ENCODE measurements at places on chromosomes 11 and 22.

GRCh38 chr11:13289081-13289480 lies 11.5 kb downstream of the BMAL1 start:
- DNase-seq = no peak

DNA sequence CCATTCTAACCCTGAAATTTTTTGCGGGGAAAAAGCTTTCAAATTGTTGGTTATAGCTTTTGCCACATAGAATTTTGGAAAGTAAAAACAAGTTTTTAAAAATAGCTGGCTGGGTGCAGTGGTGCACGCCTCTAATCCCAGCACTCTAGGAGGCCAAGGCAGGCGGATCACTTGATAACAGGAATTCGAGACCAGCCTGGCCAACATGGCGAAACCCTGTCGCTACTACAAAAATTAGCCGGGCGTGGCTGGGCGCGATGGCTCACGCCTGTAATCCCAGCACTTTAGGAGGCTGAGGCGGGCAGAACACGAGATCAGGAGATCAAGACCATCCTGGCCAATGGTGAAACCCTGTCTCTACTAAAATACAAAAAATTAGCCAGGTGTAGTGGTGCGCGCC lies 54.9 kb downstream of the TNRC6B start:
- DNase-seq = no peak

- DNase-seq = no peak
Observed at GRCh38 chr11:91396236-91397133, 828.1 kb upstream of the FAT3 start.

DNA sequence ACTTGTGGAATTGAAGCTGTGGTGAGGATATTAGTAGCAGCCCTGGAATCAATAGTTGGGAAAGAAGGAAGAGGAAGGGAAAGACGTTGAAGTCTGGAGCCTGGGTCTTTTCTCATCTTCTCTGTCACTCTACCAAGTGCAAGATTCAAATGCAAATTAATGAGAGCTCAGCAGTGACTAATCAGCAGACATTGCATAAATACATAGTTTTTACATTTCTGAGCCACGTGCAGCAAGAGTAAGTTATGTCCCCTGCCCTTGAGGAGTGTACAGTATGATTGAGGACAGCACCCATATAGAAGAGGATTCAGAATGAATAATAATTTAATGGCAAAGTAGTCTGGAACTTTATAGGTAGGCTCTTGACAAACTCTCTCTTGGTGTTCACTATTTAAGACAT lies 23.8 kb downstream of the CTR9 start:
- DNase-seq = no peak

DNA sequence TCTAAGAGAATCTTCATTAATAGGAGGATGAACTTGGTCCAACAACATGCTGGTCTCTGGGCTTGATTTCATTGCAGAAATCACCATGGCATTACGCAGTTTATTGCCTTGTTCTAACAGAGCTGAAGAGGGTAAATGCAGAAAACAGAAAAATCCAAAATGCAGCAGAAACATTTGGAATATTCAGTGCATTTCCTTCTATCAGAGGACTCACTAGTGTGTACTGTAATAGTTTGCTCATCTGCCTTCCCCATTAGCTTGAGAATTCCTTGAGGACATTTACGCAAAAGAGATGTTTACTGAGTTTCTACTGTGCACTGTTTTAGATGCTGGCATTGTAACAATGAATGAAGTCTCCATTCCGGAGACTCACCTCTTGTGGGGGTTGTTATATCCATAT lies 37.4 kb downstream of the C2CD3 start:
- DNase-seq = no peak

DNA sequence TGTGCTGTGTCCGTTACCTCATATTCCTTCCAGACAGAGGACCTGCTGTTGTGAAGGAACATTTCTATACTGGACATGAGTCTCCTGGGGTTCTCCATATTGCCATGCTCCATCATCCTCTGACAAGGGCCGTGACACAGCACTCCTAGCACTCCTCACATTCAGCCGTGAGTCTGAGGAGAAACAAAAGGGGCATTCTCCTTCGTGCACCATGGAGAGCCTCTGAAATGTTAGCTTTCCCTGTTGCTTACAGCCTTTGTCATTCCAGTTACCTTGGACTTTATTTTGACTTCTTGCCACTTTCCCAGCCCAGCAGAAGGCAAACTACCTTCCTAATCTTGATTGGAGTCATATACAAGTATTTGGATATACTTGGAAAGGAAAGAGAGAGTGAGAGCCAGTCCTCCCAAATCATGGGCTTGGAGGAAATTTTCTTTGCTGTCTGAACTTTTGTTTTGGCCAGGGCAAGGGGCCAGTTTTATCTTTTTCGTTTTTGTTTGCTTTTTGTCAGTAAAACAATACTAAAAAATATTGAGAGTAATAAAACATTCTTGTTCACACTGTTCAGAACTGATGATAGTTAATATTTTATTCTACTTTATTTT lies 29.1 kb upstream of the TECTA start:
- no peak for DNase-seq

GRCh38 chr11:57417056-57417455 lies 9.9 kb downstream of the SLC43A3 start:
- no peak for DNase-seq

- no peak for DNase-seq
Observed at GRCh38 chr11:63099555-63099954, 44.5 kb downstream of the SLC22A24 start.

- DNase-seq = peak; percentile 55
Observed at GRCh38 chr11:120546312-120547205, 35.0 kb downstream of the GRIK4 start.

DNA sequence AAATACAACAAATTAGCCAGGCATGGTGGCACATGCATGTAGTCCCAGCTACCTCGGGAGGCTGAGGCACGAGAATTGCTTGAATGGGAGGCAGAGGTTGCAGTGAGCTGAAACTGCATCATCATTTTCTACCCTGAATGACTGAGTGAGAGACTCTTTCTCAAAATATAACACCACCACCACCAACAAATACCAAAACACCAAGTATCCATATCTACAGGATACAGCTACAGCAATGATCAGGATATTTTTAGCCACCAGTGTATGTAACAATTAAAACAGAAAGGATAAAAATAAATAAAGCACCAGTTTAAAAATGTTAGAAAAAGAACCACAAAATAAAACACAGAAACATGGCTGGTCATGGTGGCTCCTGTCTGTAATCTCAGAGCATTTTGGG lies 13.2 kb downstream of the A4GALT start:
- DNase-seq = no peak

DNA sequence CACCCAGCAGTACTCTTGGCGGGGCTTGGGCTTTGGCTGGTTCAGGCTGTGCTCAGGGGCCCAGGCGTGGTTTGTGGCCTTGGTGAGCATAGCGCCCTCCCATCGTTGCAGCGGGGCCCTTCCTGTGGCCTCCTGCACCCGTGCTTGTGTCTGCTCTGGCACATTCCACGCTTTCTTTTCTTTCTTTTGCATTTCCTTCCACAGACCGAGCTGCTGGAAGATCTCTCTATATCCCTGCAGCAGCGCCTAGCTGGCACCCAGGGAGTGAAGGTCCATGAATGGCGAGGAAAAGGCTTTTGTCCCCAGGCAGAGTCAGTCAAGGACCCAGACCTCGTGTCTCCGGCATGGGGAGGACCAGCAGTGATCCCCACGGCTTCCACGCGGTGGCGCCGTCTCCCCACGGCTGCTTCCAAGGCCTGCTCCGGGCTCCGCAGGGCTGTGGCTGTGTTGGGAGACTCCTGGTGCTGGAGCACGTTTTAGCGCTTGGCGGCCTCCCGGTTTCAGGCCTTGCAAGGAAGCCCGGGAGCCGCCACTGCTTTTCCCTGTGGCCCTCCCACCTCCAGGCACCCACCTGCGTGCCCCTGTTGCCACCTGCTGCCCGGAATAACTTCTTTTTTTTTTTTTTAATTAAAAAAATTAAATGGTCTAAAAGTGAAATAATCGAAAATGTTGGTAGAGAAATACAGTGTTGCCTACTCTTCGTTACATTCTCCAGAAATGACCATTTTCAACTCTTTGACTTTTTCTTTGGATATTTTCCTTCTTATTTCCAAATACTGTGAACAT lies 28.5 kb downstream of the GLB1L2 start:
- peak; percentile 80 for DNase-seq

GRCh38 chr11:3893311-3893710 lies 37.8 kb downstream of the STIM1 start:
- no peak for DNase-seq

GRCh38 chr11:65423516-65424204 lies 1.1 kb downstream of the NEAT1 start:
- peak; percentile 51 for DNase-seq

GRCh38 chr11:132744771-132745170 lies 787.5 kb downstream of the OPCML start:
- no peak for DNase-seq

- DNase-seq = no peak
Observed at GRCh38 chr11:117380676-117381075, 53.0 kb downstream of the CEP164 start.

- no peak for DNase-seq
Observed at GRCh38 chr11:87451395-87451794, 413.7 kb downstream of the TMEM135 start.

DNA sequence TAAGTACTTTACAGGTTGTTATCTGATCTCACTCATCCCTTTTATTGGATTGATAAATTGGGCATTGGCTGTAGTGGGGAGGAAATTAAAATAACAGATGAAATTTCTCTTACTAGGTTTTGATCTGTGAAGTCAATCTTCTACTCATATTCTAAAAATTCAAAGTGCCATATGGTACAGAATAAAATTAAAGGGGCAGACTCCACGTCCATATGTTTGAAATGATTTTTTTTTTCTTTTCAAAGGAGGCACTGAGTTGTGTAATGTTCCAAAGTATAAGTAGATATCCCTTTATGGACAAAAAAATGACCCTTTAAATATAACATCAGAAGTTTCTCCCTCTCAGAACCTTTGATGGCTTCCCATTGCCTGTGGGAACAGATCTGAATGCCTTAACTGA lies 207.4 kb downstream of the DBX1 start:
- DNase-seq = no peak

GRCh38 chr11:122331079-122331478 lies 215.1 kb upstream of the BLID start:
- no peak for DNase-seq

- peak; percentile 32 for DNase-seq
Observed at GRCh38 chr11:131668500-131669400, 298.3 kb downstream of the NTM start.

DNA sequence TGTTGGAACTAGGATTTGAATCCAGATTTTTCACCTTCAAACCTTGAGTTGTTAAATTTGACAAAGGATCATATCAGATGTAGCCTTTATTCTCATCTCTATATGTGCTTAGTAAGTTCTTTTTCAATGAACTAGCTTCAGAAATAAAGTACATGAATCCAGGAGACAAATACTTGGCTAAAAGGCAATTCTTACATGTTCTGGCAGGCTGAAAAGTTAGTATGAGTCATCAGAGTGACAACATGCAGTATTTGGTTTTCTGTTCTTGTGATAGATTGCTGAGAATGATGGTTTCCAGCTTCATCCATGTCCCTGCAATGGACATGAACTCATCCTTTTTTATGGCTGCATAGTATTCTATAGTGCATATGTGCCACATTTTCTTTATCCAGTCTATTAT lies 40.4 kb downstream of the BBOX1 start:
- no peak for DNase-seq

DNA sequence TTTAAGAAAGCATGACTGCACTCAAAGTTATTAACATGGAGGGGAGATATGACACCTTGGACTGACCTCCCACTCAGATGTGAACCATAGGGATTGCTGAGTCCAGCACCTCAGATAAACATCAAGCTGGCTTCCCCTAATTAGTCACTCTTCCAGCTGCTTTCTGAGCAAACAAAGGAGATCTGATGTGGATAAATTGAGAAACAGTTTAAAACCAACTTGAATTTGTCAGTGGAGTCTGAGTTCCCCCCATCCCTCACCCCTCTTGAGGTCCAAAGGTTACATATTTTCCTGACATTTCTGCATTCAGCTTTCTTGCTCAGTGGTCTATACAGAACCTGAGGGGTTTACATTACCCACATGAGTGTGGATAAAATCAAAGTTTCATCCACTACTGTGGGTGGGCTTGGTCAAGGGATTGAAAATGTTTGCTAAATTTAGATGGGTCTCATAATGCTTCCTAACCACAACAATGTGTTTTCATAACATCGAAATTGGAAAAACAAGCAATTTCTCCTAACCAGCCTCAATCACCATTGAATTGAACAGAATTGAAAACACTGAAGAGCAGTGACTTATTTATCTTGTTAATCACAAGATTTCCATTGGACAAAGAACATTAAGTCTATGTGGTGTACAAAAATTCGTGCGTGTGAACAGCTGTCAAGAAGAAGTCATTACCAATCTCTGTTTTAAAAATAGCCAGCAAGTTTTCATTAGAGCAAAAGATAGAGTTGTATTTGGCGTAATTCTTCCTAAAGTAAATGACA lies 292.3 kb downstream of the METTL15 start:
- no peak for DNase-seq

GRCh38 chr11:36035454-36035853 lies 91.6 kb downstream of the LDLRAD3 start:
- no peak for DNase-seq

DNA sequence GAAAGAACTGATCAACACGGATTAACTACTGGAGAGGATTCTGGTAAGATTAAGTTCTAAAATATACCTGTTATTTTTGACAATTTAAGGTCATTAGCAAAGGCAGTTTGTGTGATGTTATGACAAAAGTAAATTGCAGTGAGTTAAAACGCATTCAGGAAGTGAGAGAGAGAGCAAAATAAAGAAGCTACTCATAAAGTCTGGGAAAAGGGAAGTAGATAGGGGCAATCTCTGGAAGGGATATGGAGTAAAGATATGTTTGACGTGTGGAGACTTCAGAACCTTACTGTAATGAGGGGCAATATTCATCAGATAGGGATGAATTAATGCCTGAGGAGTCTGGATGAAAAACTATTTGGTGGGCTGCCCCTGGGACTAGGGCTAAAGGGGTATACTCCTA lies 16.8 kb downstream of the OR56B4 start:
- DNase-seq = no peak

DNA sequence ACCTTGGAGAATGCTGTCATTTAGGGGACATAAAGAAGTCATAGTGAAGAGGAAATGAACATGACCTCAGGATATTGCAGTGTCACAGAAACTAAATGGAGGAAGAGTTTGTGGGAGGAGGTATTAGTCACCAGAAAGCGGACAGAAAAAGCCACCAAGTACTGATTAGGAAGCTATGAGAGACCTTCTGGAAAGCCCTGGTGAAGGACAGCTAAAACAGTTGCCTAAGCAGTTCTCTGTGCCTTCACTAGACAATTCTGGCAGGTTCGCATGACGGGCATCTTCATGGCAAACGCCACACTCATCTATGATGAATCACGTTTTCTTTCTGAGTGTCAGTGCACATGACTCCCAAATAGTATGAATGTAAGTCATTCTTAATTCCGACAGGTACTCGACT lies 325.8 kb downstream of the C11orf87 start:
- no peak for DNase-seq

DNA sequence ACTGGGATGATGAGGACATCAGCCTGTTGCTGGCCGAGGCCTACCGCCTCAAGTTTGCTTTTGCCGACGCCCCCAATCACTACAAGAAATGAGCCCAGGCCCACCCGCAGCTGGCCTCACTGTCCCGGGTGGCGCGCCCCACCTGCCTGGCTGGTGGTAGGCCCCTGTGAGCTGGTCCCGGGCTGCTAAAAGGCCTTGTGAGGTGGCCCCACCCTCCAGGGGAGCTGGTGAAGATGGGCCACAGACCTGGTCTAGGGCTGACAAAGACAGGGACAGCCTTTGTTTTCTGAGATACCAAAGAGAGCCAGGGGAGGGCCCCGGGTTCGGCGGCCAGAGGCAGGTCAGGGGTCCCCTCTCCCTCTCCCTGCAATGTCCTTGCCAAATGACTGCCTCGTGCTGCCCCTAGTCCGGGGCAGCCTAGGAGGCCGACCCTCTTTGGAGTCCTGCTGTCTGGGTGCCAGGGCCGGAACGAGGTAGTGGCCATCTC lies 411.1 kb downstream of the TBC1D22A start:
- DNase-seq = no peak

GRCh38 chr11:107720303-107720774 lies 8.5 kb upstream of the SLN start:
- no peak for DNase-seq
